Stimulated activated CD4-positive, alpha-beta T cell treated with anti-CD3 and anti-CD28 coated beads, Interleukin-1b, Interleukin-23, amount 100 ng/mL, for 1 hour (primary cell): ENCODE measurements at places on chromosomes 2 and 18.

- peak; percentile 43 for DNase-seq
Measured at GRCh38 chr2:241877989-241878970, 8.8 kb downstream of the RTP5 start.

DNA sequence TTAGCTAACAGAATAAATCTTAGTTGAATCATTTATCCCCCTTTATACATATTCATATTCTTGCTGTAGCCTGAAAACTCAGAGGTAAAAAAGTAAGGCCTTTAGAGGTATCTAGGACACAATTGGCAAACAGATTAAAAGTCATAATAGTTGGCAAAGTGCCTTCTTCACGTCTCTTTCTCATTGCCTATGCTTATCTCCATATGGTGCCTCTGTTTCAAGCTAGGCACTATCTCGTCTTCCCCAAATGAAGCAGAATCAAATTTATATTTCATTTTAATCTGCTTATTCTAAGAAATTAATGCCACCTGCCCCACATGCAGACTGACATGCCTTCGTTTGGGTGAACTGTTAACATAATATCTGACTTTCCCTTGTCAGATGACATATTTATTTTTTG lies 245.4 kb downstream of the CDH2 start:
- no peak for DNase-seq

GRCh38 chr2:239264838-239265651 lies 135.8 kb downstream of the HDAC4 start:
- DNase-seq: peak; percentile 37

GRCh38 chr18:31041271-31042083 lies 1.1 kb downstream of the DSC3 start:
- DNase-seq: no peak

DNA sequence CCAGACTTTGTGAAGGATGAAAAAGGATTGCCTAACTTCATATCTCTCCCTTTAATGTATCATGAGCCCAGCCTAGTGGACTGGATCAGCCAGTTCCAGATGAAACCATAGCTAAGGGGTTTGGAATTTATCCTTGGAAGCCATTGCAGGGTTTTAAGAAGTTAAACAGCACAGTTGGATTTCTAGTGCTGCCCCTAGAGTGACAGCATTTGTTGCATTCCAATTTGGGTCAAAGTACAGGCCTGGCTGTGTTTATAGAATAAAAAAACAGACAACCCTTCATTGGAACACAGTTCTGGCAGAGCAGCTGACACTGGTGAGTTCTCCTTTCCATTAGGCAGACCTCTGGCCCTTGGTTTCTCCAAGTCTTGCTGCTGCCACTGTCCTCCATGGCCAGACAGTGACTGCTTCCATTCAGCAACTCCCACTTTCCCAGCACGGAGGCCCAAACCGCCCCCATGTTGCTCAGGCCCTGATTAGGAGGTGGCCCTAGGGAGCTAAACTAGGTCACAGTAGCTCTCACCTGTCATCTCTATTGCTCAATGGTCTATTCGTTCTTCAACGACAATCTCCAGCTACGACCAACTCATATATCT lies 8.0 kb downstream of the GPR39 start:
- DNase-seq: no peak

GRCh38 chr2:43774617-43775016 lies 778 bp downstream of the DYNC2LI1 start:
- no peak for DNase-seq

DNA sequence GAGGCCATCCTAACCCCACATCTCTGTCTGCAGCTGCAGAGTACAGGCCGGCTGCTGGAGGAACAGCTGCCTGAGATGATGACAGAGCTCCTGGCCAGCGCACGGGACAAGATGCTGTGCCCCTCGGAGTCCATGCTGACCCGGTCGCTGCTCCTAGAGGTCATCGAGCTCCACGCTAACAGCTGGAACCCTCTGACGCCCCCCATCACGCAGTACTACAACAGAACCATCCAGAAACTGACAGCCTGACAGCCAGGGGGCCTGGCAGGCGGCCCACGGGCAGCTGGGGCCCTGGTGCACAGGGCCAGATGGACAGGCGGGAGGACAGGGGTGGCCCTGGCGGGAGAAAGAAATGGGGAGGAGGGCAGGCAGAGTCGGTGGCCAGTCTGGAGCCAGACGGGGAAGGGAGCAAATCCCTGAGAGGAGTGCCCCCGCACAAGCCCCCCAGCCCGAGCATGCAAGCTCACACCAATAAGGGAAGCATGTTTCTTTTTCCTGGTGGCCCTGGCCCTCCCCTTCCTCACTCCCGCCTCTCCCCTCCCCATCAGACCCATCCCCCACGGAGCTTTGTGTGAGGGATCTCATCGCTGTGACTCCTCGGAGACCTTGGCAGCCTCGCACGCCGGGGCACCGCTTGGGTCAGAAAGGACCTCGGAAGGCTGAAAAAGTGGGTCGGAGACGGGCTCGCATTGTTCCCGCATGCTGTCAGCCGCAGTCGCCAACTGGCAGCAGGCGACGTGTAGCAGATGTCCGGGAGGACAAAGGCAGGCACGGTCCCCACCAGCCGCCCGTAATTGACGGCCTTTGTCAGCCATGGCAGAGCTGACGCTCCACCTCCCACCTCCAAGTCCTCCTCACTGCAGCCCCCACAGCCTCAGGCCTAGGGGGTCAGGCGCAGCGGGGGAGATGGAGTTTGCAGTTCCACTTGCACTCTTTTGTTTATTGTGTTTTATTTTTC lies 91.2 kb downstream of the SMAD7 start:
- no peak for DNase-seq

DNA sequence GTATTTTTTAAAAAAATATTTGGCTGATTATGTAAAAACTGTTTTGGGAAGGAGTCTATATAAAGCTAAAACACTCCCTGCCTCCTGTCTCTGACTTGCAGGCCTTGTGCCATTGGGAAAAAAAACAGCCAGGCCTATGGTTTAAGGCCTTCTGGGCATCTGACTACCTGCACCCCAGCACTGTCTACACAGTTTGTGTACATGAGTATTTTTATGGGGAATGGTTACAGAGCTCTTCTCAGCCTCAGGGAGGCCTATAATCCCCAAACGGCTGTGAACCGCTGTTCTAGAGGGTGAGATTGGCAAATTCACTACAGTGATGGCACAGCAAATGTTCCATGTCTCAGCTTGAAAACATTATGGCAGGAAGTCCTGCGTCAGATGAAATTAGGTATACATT lies 96.1 kb downstream of the LTBP1 start:
- no peak for DNase-seq

- no peak for DNase-seq
Measured at GRCh38 chr2:96808176-96808837, 7.8 kb upstream of the CNNM3 start.

GRCh38 chr2:102753563-102754159 lies 8.2 kb upstream of the TMEM182 start:
- DNase-seq: no peak

GRCh38 chr2:111225856-111226255 lies 105.1 kb downstream of the BCL2L11 start:
- no peak for DNase-seq

- no peak for DNase-seq
Measured at GRCh38 chr2:228180181-228181097, 1.0 kb downstream of the SPHKAP start.

DNA sequence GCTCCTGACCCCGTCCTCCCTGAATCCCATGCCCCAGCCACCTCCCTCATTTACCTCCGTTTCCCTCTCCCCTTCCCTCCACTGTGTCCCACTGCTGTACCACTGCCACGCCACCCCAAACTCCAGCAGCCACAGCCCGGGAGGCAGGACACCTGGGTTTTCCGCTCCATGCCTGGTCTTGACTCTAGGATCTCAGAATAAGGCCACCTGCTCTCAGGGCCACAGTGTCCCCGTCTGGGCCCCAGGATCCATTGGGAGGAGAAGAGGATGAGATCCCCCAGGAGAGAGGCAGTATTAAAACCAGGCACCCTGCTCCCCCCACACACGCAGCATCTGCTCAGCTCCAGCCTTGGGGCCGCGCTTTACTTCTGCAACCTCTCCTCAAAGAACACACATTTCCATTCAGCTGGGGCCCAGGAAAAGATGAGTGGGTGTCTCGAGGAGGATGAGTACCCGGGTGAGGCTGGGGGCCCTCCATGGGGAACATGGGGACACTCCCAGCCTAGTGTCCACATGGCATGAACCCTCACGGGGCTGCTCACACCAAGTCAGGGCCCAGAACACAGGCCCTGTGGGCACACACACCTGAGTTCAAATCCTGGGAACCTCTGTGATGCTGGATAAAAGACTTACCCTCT lies 32.8 kb upstream of the TNS1 start:
- no peak for DNase-seq

- no peak for DNase-seq
Measured at GRCh38 chr2:38514603-38515154, 88.0 kb downstream of the HNRNPLL start.

GRCh38 chr2:202908186-202908585 lies 3.3 kb downstream of the WDR12 start:
- DNase-seq: no peak

DNA sequence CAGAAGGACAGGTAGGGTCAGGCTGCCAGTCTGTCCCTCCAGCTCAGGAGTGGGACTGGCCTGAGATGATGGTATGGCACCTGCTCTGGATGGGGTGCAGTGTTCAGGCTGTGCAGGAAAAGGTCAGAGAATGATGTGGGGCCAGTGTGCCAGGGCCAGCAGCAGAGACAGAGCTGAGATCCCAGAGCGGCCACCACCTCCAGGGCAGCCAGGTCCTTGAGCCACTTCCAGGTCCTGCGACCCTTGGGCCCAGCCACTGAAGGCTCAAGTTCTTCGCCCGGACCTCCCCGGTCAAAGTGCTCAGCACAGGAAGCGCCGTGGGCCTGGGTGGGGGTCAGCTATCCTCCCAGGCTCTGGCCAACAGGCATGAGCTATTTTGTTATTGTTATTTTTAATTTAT lies 12.1 kb upstream of the ARMC9 start:
- no peak for DNase-seq
